ENCODE measurements at places on chromosomes 1 and 21.

GRCh38 chr1:10514490-10515235 is 39.9 kb downstream of the PEX14 start:
- DNase-seq, result no peak

GRCh38 chr1:222931023-222931422 is 116.2 kb downstream of the DISP1 start:
- no peak for DNase-seq

GRCh38 chr1:41322835-41323234 is 38.4 kb upstream of the FOXO6 start:
- no peak for DNase-seq

DNA sequence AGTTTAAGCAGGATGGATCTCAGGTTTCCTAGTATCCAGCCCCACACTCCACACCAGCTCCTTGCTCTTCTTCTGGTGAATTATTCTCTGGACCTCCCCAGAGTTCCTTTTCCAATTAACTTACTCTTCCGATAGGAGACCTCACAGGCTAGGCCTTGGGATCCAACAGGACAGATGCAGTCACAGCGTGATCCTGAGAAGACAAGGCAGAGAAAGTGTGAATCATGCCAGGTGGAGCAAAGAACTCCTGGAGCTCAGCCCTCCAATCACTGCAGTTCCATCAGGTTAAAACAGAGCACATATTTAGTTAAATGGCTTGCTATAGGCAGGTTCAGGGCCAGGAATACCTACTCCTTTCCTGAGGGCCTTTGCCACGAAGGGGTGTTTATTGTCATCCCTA is 34.1 kb downstream of the C8B start:
- no peak for DNase-seq

DNA sequence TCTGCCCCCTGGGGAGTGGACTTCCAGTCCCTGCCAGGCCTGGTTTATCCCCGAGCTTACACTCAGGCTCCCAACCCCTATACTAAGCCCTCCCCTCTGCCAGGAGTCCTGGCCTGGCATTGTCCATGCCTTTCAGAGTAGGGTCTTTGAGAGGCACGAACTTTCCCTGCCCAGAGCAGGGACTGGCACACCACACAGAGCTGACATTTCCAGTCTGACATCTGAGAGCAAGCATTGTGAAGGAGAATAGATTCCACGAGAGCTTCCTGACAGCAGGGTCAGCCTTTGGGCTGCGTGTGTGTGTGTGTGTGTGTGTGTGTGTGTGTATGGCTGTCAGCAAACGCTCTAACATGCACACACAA is 59.5 kb upstream of the LAPTM5 start:
- no peak for DNase-seq

DNA sequence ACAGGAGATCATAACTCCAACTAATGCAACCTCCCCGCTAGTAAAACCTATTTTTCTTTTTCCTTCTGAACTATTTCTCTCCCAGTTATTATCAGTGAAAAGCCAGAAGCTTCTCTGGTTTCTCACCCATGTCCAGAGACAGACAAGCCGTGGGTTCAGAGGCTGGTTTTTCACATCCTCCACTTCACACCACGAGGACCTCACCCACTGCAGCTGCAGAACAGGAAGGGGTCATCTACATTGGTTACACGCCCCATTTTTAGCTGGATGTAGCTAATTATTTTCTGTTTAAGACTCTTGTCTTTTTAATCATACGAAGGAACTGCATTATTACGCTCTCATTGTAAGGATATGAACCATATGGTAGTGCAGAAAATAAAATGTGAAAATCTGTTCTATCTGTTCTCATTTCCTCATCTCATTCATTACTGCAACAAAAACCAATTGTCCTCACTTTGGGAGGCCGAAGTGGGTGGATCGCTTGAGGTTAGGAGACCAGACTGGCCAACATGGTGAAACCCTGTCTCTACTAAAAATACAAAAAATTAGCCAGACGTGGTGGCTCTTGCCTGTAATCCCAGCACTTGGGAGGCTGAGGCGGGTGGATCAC is 39.1 kb upstream of the CLDN14 start:
- no peak for DNase-seq

DNA sequence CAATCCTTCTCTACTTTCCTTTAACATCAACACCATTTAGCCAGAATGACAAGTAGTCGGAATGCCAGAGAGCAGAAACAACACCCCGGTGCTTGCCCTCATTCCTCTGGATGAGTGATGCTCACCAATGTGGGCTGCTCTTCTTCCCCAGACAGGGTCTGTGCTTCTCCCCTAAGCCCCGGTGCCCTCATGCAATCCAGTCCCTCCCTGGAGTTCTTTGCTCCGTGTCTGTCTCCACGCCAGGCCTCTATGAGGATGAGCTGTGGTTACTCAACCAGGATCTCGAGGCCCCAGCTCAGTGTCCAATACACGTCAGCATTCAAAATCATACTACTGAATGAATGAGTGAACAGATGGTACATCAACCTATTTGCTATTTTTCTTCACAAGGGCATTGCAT is 29.7 kb upstream of the PDE9A start:
- no peak for DNase-seq

- DNase-seq, result no peak
Observed at GRCh38 chr1:7857985-7858384, 5.1 kb upstream of the UTS2 start.

DNA sequence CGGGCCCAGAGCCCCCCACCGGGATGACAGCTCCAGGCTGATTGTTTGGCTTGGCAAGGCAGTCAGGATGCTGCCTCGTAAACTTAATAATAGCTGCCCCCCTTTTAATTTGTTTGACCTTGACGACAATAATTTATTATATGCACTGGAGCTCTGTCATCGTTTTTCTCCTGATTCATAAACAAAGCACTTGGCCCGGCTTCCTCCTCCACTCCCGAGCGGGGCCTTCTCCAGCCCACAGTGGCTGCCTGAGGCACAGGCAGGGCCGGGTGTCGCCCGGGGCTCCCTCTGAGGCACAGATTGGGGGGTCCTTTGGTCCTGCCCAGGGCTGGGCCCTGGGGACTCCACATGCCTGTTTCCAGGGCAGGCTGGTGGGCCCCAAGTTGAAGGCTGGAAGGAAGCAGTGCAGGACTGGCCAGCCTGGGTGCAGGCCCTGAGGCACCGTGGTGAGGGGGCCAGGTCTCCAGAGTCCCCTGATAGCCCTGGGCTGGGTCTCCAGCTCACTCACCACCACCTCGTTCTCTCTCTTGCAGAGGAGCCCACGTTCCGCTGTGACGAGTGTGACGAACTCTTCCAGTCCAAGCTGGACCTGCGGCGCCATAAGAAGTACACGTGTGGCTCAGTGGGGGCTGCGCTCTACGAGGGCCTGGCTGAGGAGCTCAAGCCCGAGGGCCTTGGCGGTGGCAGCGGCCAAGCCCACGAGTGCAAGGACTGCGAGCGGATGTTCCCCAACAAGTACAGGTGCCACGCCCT is 52.0 kb upstream of the ARHGEF16 start:
- DNase-seq, result no peak

DNA sequence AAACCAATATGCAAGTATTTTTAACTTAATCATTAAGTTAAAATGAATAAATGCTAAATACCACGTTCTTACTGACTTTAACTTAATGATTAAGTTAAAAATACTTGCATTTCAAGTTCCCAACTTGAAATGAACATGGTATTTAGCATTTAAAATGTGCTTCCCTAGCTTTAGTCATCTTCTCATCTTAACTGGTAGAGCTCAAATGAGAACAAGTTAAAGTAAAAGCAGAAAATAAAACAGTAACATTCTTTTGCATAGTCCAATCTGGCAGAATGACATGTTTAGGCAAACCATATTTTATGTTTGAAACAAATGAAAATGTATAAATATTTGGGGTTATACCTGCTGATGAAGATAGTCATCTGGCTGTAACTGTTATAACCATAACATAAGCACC is 186.0 kb downstream of the APP start:
- no peak for DNase-seq

DNA sequence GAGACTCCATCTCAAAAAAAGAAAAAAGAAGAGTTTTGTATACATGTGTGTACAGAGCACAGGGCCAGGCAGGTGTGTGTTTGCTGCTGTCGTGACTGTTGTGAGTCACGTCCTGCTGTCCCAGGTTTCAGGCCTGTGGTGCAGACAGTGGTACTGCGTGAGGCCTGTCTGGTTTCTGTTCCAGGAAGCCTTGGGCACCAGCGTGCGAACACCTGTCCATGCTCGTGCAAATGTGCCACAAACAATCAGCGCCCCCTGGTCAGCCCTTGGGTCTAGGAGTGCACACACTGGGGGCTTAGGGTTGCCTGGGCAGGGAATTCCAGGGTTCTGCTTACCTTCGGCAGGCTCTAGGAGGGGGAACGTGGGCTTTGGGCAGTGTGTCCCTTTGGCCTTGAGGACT is 16.9 kb downstream of the GPR157 start:
- no peak for DNase-seq

- peak; percentile 18 for DNase-seq
Observed at GRCh38 chr1:152398812-152399698, 15.0 kb downstream of the CRNN start.

All from effector memory CD8-positive, alpha-beta T cell (primary cell).